ENCODE measurements at places on chromosomes 4 and X.
A peak's percentile ranks its signal among the peaks of the same experiment; 100 is the strongest.

- DNase-seq: no peak
Measured at GRCh38 chrX:110257889-110258288, 60.0 kb downstream of the AMMECR1 start.

GRCh38 chr4:174088795-174089194 is 194.7 kb downstream of the FBXO8 start:
- DNase-seq: no peak

DNA sequence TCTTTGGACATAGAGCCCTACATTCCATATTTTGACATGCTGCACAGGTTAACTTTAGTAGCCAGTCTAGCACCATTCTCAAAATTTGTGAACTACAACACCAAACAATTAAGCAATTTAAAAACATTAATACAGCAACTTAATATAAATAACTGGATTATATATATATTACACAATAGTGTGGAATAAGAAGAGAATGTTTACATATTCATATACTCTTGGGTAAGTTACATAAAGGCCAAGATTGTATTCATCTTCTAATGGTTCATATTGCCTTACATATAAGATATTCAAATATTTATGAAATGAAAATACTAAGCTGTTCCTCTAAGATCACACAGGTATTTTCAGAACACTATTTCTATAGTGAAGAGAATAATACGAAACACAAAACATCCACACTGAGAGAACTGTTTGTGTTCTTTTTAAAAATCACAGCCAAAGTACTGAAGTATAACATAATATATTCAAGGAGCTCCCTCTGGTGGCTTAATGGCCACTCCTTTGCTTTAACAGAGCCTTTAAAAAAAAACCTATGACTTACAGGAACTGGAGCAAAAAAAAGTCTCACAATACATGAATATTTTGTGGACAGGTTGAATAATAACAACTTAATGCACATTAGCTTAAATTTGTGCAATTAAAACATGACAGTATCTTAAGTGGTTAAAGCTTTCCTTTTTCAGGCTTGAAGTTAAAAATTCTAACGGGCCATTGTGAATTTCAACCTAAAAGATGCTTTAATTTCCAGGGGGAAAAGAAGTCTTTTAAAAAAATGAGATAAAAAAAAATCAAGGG is 46.2 kb downstream of the NEK1 start:
- peak; percentile 41 for DNase-seq

DNA sequence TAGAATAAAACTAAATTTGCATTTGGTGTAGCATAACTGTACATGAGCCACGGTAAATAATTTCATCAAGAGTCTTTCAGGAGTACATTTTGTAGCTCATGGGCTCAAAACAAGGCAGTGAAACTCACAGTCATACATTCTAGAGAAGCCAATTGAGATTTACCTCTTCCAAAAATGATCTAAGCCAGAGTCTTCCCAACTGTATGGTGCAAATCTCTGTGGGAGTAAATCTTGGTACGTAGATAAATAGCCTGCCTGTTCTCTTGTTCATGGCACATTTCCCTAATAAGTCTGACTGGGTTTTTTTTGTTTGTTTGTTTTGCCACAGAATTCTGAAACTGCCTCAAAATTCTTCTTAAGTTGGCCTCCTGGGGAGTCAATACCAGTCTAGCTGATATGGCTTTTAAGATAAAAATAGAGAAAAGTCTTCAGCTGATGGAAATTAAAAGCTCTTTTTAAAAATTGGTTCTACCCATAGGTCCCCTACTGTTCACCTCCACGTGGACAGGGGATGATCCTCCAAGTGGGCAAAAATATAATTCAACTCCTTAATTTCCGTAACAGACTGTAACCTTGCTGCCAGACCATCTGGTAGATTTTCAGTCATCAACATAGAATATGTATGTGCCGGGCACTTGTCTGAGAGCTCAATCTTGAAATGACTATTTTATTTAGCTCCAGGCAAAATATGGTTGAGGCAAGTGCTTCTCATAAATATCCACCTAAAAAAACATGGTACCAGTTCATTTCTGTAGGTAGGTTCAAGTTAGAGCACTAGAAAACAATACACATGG is 365.4 kb downstream of the PDHA2 start:
- no peak for DNase-seq

DNA sequence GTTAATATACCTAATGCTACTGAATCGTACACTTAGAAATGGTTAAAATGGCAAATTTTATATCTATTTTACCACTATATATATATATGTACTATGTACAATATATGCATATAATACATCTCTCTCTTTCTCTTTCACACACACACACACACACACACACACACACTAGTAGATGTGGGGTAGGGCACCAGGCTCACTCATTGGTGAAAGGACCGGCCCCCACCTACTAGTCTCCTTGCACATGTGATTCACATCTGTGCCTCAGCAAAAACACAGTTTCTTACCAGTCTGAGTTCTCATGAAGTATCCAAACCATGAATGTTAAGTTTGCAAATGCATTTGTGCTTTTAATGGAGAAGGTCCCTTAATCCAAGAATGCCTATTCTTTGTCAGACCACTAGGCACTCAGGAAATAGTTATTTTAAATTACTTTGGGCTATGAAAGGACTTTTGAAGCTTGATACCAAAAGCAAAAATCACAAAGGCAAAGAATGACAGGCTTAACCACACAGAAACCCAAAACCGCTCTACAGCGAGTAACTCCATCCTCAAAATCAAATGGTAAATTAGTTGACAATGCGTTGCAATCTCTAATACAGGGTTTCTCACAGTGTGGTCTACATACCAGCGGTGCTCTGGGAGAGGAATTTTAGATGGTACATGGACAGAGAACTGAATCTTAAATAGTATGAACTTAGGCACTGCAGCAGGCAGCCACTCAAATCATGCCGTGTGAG is 5.8 kb downstream of the TSC22D3 start:
- no peak for DNase-seq

GRCh38 chr4:150244600-150244999 is 166.4 kb downstream of the DCLK2 start:
- DNase-seq: no peak

DNA sequence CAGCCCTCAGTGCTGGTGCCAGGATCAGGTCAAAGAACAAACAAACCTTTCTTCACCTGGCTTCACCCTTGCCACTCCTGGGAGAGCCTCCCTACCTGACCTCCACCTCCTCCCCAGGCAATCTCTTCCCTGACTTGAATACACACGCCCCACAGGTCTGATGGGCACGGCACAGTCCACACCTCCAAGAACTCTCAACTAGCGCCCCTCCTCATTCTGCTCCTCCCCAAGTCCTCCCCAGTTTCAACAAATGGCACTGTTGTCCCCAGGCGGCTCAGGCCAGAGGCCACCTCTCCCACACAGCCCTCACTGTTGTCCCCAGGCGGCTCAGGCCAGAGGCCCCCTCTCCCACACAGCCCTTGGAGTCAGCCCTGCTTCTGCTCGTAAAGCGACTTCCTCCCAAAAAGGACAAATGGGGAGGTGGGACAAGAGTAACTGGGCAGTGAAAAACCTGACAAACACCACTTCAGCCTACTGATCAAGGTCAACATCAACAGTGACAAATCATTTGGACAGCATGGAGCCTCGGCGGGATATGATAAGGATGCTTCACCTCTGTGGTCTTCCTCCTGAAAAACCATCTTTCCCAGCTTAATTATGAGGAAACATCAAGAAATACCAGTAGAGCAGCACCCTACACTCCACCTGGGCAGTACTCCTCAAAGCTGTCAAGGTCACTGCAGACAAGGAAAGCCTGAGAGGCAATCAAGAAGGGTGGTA is 2.9 kb downstream of the LETM1 start:
- no peak for DNase-seq

GRCh38 chr4:70589785-70590184 is 2.3 kb upstream of the AMBN start:
- no peak for DNase-seq

DNA sequence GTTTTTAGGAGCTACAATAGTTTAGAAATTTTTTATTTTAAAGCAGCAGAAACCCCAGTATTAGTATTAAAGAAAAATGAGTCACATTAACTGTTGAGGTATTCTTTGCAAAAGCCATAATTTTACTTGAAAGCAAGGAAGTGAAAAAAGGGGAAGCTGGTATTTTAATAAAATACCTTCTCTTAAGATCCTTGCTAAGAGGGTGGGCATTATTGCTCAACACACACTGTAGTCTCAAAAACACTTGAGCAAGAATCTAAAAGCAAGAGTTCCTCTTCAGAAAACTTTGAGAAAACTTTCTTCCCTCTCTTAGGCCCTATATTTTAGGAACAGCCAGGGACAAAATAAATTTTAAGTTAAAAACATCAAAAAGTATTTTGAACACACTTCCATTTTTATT is 259.4 kb upstream of the DIAPH2 start:
- DNase-seq: no peak

DNA sequence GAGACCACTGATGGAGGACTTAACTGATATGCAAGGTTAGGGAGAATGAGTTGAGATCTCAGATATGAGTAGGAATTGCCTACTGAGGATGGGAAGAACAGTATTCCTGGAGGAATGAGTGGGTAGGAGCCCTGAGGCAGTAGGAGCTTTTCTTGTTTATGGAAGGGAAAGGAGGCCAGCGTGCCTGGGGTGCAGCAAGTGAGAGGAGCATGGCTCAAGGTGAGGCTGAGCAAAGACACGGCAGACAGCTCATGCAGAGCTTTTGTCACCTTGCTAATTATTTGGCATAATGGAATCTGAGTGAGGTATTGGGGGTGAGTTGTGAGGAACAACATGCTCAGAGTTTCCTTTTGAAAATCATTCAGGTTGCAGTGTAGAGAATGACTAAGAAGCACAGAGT is 65.3 kb upstream of the IBSP start:
- DNase-seq: no peak

DNA sequence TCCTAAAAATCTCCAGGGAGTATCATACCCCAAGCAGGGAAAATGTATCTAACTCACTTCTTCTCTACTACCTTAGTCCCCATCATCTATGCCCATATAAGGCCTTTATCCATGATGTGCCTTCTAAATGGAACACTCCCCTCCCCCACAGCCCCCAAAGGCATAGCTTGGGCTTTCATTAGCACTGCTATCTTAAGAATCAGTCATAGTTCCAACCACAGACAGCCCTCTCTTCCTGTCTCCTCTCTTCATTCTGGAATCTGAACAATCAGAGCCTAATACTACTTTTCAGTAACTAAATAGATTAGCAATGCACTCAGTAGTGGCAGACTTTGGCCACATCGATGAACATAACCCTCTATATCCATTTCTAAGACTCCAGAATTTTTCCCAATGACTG is 313.2 kb upstream of the DKK2 start:
- DNase-seq: no peak

DNA sequence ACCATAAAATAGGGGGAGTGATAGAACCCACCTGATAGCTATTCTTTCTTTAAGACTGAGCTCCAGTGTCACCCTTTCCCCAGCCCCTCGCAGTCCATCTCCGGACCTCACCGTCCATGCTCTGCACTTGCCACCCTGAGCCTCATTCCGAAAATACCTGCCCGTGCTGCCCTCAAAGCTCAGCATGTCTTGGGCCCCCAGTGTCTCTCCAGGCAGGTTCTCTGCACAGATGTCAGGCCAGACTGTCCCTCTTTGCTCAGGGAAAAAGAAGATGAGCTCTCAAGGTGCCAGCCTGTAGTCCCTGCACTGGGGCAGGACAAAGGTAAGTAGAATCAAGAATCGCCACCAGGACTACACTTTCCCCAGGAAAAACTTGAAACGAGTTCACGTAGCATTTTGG is 9.8 kb upstream of the WFS1 start:
- no peak for DNase-seq

- no peak for DNase-seq
Measured at GRCh38 chr4:146834263-146835034, 111.2 kb downstream of the TTC29 start.

- peak; percentile 66 for DNase-seq
Measured at GRCh38 chr4:40662962-40663604, 33.4 kb upstream of the RBM47 start.

DNA sequence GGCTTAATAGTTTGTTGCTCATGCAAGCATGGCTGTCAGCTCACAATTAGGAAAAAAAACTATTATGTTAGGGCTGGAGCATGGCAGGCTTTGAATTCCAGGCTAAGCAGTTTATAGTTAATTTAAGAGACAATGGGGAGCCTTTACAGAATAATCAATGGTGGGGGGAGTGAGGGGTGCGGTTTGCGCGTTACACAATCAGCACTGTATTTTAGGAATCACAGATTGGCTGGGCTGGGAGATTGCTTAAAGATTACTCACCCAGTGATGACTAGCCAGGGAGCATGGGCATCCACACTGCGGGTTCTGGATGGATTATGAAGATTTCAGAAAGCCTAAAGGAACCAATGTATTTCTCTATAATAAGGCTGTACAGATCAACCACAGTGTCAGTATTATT is 186.6 kb downstream of the SOX3 start:
- DNase-seq: no peak

Measured in activated CD4-positive, alpha-beta T cell treated with anti-CD3 and anti-CD28 coated beads, Interleukin-2, Interleukin-6, amounts not matched to agents 100 ng/mL and 50 ng/mL, durations not matched to agents 16 hours and 8 hours (primary cell).